HuH-7.5 (cell line): ENCODE measurements at places on chromosomes 3 and 15.

- DNase-seq, result no peak
Measured at GRCh38 chr3:12810961-12811360, 14.5 kb downstream of the CAND2 start.

- no peak for DNase-seq
Measured at GRCh38 chr3:15097891-15098290, 1.1 kb downstream of the RBSN start.

DNA sequence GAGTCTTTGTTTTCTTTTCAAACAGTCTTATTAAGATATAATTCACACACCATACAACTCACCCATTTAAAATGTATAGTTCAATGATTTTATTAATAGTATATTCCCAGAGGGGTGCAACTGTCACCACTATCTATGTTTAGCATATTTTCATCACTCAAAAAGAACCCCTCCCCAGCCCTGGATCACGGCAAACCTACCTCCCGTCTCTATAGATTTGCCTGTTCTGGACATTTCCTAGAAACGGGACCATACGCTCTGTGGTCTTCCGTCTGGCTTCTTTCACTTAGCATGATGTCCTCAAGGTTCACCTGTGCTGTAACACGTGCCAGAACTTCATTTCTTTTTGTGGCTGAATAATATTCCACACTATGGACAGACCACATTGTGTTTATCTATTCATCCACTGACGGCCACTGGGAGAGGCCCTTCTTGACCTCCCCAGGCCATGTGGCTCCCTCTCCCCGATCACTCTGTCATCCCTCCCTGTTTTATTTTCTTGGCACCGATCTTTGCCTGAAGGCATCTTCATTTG, 56.4 kb downstream of the IQSEC1 start:
- no peak for DNase-seq

DNA sequence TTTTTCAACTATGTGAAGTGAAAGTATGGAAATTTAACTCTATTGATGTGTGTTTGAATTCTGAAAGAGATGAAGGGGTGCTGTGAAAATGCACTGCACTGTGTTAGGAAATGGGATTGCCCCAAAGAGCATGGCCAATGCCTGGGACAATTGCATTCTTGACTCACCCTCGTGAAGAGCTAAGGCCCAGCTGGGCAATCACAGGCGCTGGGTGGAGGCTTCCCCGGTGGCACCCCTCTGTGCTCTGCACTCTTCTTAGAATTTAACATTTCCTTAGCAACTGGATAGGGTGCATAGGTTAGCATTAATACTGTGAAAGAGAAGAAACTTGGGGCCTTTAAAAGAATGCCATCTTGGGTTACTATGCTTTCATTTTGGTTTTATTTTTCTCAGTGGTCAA, 179.9 kb upstream of the GOLIM4 start:
- DNase-seq, result no peak

- DNase-seq, result no peak
Measured at GRCh38 chr3:152390647-152391046, 121.9 kb downstream of the MBNL1 start.

DNA sequence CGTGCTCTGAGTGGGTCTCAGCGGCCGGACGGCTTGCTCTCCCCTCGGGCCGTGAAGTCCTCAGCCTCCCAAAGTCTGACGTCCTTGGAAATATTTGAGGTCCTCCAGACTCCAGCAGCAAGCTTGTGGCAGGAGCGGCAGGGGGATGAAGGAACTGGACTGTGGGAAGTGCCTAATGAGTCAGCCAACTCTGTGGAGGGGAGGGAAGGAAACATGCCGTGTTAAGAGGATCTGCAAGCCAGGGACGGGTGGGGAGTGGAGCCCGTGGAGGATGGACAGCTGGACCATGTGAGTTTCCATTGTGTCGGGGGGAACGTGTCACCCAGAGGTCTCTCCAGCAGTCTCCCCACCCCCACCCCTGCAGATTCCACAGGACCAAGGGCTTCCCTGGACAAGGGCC, 39.4 kb upstream of the IDH2 start:
- no peak for DNase-seq

- no peak for DNase-seq
Measured at GRCh38 chr3:65178703-65179102, 490.9 kb upstream of the ADAMTS9 start.

- DNase-seq, result no peak
Measured at GRCh38 chr3:166263460-166263859, 426.2 kb upstream of the BCHE start.

- DNase-seq, result no peak
Measured at GRCh38 chr3:114887806-114888205, 259.3 kb downstream of the ZBTB20 start.

GRCh38 chr3:99702953-99703943, 64.9 kb downstream of the COL8A1 start:
- DNase-seq, result no peak

- DNase-seq, result no peak
Measured at GRCh38 chr15:87743562-87743961, 513.0 kb downstream of the NTRK3 start.
